NCI-H524 (cell line): ENCODE measurements at places on chromosomes 2 and 18.

GRCh38 chr2:64657411-64657810, 3.7 kb upstream of the SERTAD2 start:
- DNase-seq: no peak

GRCh38 chr2:143909577-143910353, 610.2 kb downstream of the ZEB2 start:
- DNase-seq: no peak

GRCh38 chr2:213818436-213818835, 534.2 kb downstream of the SPAG16 start:
- DNase-seq: no peak

GRCh38 chr2:47179388-47179787, 24.3 kb upstream of the STPG4 start:
- DNase-seq: no peak

DNA sequence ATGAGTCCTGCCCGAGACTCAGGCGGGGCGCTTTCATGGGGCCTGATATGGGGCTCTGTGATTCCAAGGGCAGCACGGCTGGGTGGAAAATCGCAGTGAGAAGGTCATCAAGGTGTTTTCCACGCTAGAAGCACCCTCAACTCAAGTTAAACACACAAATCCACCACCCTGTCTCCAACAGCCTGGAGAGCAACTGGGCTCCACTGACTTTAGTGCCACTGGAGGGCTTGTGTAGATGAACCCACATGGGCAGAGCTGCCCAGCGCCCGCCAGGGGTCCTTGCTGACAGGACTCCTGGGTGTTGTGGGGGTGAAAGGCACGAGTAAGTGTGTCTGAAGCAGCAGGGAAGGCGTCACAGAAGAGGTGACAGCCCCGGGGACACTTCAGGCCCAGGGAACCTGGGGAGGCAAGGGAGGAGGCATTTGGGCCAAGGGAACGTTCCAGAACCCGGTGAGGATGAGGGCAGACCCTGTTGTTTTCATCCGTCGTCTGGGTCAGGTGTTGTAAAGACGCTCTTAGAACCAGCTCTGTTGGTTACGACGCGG, 51.8 kb upstream of the CTDP1 start:
- DNase-seq: no peak
